Activated CD8-positive, alpha-beta memory T cell treated with anti-CD3 and anti-CD28 coated beads, Interleukin-2, amount 50 U/mL, for 4 hours (primary cell): ENCODE measurements at places on chromosomes 4 and X.

DNA sequence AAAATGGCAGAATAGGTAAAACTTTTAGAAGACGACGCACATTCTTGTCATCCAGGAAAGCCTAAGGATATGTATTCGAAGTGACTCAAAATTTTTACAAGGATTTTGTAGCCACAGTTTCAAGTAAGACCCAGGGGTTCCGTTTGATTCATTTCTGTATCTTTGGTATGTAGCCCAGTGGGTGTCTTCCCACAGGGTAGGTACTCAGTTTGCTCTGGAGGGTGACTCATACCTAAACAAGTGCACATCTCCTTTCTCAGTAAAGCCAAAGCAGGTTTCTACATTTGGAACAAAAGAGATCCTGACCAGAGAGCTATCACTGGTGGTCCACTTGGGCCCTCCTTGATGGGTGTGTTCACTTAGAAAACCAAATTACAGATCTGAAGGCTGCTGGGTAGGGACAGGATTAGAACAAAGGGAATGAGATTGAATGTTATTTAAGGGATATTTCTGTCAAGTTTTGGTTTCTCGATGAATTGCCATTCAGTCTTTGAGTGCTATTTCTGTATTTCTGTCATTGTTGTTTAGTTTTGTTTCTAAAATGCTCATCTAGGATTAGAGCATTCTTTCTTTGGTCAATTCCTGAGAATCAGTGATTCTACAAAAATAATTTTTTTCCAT lies 56.1 kb downstream of the PLS3 start:
- DNase-seq: no peak

DNA sequence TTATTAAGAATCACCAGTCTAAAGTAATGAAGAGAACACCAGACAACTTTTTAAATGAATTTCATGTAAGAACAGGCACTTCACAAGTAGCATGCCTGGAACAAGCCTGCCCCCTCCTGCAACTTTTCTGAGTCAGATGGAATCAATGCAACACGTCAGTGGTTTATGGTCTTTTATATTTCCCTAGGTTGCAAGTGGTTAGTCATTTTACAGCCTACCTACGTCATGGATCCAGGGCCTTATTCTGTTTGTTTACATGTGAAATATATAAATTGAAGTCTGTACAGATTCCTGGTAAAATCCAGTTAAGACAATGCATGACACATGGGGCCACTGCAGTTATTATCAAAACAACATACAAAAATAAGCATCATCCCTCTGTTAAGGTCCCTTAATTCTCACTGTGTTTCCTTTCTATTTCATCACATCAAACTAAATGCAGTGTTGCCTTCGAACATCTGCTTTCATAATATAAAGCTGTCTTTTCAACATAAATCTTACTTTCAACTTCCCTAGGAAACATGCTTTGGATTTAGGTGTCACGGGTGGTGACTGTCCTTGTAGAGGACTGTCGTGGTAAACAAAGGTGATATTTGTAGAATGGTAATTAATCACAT lies 309.3 kb downstream of the FRMPD4 start:
- no peak for DNase-seq

DNA sequence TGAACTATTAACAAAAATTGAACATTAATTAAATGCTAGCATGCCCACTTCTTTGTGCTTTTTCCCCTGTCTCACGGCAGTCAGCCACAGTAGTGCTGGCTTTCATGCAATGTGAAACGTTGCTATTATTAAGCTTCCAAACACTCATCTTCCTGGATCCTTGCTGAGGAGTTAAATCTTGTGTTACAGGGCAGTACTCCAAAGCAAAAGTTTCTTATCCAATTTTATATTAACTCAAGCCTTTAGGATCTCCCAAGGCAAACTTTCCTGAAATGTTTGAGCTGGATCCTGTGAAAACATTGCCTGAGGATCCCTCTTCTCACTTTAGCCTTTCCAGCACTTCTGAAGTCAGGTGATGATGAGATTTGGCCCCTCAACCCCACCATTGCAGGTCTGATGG lies 1454.8 kb downstream of the FSTL5 start:
- no peak for DNase-seq

DNA sequence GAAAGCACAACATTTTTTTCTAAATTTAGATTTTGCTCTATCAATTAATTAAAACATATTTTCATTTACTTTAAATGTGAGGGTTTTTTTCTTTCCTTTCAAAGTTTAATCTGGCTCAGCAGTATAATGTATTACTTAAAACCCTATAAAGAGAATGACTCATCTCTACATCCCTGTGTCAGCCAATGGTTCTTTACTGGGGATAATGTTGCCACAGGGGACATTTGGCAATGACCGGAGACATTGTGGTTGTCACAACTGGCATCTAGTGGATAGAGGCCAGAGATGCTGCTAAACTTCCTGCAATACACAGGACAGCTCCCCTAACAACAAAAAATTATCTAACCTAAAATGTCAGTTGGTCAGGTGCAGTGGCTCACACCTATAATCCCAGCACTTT lies 53.8 kb downstream of the SYNPO2 start:
- DNase-seq: no peak

DNA sequence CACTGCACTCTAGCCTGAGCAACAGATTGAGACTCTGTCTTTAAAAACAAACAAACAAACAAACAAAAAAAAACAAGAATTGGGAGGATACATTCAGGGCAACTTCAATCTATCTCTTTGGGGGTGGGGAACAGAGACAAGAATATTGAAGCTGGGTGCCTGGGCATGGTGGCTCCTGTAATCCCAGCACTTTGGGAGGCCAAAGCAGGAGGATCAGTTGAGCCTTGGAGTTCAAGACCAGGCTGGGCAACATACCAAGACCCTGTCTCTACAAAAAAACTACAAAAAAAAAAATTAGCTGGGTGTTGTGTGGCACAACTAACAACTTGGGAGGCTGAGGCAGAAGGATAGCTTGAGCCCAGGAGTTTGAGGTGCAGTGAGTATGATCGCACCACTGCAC lies 1.2 kb downstream of the LETM1 start:
- no peak for DNase-seq
